ENCODE measurements at places on chromosomes 11 and 22.
A peak's percentile ranks its signal among the peaks of the same experiment; 100 is the strongest.

DNA sequence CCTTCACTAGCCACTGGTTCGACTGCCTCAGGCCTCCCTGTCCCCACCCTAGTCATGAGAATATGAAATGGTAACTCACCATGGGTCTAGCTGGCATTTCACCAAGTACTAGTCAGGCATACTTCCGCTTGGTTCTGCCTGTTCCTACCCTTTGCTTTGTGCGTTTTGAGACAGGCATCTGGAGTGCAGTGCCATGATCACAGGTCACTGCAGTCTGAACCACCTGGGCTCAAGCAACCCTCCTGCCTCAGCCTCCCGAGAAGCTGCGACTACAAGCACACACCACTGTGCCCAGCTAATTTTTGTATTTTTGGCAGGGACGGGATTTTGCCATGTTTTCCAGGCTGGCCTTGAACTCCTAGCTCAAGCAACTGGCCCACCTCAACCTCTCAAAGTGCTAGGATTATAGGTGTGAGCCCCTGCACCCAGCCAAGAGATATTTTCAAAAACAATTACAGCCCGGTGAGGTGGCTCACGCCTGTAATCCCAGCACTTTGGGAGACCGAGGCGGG, 14.1 kb downstream of the HRAS start:
- DNase-seq: no peak

DNA sequence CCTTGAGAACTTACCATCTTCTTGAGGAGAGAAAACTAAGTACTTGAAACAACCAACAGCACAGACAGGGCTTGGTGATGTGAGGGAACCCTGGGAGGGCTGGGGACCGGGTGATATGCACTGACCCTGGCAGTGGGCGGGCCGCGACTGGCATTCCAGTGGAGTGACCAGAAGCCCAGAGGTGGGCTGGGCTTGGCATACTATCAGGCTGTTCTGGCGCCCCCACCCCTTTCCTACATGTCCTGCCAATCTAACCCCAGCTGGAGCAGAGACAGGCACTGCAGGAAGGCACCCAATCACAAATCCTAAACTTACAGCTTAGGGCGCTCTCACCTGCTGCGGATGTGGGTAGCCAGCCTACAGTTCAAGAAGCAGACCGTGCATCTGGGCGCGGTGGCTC, 54.0 kb upstream of the GCAT start:
- no peak for DNase-seq

- DNase-seq: no peak
Observed at GRCh38 chr22:28808716-28809355, 8.5 kb upstream of the XBP1 start.

DNA sequence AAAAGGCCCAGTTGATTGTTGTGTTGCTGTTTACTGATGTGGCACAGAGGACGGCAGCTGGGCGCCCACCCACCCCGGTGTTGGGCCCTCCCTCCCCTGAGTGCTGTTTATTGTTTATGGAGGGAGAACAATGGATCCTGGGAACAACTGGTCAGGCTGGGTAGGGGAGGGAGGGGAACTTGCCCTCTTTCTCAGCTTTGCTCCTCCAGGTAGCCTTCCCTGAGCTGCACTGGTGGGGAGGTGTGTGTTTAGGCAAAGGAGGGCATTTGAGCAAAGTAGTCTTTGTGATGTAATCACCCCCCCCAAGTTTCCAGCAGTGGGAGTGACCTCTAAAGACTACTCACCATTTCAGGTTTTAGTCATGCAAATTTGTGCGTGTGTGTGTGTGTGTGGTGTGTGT, 1035.3 kb downstream of the NTM start:
- DNase-seq: peak; percentile 25

DNA sequence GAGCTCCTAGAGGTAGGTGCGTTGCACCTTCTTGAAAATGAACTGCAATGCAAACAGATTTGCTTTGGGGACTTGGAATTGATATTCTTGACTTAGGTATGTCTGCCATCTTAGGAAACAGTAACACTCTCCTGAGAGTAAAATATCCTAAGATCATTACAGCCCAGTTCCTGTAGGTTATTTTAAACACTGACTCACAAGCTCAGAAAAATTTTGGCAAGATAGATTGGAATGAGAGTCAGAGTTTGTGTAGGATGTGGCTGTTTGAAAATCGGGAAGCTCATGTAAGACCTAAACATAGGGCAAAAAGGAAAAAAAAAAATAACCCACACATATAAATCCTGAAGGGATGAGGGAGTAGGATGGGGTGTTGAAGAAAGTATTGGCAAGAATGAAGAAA, 377.0 kb upstream of the LRRC4C start:
- no peak for DNase-seq

GRCh38 chr11:721741-722345, 15.8 kb downstream of the EPS8L2 start:
- no peak for DNase-seq

GRCh38 chr11:17645190-17645970, 74.0 kb upstream of the MYOD1 start:
- no peak for DNase-seq

- DNase-seq: no peak
Observed at GRCh38 chr11:45580399-45580798, 85.0 kb downstream of the CHST1 start.

All from iPS DF 6.9 (cell line).